ENCODE measurements at places on chromosomes 3 and 15.

DNA sequence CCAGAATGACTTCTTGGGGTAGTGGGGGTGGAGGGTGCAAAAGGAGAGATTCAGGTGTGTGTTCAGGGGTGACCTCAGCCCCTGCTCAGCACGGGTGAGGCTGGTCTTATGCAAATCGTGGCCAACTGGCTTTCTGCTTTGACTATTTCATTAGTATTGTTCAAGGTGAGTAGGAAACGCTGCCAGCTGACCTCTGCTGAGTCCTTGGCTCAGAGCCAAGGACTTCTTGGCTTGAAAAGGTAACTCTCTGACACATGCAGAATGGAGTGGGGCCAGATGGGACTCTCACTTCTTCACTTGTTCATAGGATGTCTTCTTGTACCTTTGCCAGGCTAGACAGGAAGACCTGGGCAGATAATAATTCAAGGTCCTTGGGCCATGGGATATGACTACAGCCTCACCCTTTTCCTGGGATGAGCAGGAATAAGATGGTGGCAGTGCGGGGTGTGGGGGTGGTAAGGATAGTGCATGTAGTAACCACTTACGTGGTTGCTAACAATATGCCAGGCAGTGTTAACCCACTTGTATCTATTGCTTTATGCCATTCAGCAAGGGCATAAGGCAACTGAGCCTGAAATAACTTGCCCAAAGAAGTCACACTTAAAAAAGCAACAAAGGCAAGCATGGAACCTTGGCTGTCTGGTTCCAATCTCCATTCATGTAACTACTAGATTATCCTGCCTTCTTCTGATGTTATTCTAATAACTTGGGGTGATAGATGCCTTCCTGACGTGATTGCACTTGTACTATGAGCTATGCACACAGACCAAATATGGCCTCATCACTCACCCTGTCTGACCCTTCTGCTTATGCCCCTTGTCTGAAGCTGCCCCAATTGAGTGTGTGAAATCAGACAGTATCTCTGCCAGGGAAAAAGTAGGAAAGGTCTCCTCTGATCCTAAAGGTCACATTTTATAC, 193.1 kb downstream of the NR1D2 start:
- DNase-seq = no peak

DNA sequence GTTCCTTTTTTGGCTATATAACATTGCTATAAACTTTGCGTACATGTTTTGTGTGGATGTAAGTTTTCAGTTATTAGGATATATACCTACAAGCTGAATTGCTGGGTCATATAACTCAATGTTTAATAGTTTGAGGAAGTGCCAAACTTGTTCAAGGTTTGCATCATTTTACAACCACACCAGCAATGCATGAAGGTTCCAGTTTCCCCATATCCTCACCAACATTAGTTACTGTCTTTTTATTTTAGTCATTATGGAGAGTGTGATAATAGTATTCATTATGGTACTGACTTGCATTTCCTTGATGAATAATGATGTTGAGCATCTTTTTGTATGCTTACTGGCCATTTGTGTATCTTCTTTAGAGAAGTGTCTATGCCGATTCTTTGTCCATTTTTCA, 112.3 kb downstream of the NR1I2 start:
- DNase-seq = no peak

- no peak for DNase-seq
These were observed 22.3 kb downstream of the RPLP1 start for GRCh38 chr15:69474846-69475455.

DNA sequence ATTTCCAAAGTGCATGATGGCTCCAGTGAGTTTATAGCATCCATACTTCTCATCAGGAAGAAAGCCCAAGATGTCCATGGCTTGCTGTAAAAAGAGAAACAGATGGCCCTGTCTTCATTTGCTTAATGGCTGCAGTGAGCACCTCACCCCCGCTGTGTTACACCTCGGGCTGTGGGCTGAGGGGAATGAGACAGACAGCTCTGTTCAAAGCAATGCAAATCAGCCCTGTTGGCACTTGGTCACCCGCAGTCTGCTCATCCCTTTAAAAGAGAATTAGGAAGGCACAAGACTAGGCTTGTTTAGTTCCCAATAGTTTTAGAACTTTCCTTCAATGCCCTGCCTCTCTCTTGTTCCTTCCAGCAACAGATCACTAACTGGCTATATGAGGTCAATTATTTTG, 25.2 kb downstream of the MYH15 start:
- DNase-seq = no peak

- peak; percentile 60 for DNase-seq
These were observed 516.1 kb downstream of the MECOM start for GRCh38 chr3:169147238-169148008.

DNA sequence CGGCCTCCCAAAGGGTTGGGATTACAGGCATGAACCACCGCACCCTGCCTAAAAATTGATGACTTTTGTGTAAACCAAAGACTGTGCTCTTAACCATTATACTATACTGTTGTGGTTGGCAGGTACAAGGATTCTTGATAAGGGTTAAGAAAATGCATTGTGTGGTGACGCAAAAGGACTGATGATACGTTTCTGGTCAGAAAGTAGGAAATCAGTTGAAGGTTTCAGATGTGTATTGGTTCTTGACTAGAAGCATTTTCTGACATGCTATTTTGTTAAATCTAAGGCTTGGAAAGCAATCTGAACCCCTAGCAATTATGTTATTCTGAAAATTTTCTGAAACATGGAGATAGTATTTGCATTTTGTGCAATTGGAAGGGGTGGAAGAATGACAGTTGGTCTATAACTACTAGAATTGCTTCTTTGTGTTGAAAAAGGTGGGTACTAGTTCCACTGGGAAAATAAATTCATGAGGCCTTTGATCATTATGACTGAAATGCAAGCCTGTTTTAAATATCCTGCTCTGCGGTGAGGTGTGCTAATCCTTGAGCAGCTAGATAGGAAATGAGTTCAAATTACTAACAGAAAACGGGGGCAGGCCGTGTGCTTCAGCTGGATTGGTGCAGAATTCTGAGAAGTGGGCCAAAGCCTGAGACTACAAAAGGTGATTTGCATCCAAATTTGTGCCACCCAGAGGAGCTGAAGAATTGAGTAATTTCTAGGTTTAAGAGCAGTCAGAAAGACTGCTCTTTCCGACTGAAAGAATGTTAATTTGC, 66.0 kb upstream of the LRRFIP2 start:
- no peak for DNase-seq

DNA sequence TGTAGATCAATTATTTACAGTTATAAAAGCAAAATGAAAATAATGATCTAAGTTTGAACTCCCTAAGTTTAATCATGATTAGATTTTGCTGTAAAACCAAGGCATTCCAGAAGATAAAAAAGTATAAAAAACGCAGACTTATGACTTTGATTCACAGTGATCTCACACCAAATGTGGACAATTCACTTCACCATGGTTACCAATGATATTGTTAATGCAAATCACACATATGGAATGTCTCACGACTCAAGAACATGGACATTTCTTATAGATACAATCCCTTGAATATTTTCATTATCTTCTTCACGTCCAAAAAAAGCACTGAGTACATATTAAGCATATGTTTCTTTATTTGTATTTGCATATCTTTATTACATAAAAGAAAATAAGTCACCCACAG, 1054.2 kb downstream of the NAALADL2 start:
- no peak for DNase-seq

All from Right ventricle myocardium superior (tissue), 1 donor.